Stimulated activated CD4-positive, alpha-beta T cell treated with anti-CD3 and anti-CD28 coated beads, Interleukin-1b, Interleukin-23, amount 100 ng/mL, for 1 hour (primary cell): ENCODE measurements at places on chromosomes 3 and 15.

- DNase-seq, result no peak
Measured at GRCh38 chr3:97948351-97949109, 23.7 kb downstream of the RIOX2 start.

GRCh38 chr15:79172032-79172481, 81.5 kb upstream of the RASGRF1 start:
- no peak for DNase-seq

DNA sequence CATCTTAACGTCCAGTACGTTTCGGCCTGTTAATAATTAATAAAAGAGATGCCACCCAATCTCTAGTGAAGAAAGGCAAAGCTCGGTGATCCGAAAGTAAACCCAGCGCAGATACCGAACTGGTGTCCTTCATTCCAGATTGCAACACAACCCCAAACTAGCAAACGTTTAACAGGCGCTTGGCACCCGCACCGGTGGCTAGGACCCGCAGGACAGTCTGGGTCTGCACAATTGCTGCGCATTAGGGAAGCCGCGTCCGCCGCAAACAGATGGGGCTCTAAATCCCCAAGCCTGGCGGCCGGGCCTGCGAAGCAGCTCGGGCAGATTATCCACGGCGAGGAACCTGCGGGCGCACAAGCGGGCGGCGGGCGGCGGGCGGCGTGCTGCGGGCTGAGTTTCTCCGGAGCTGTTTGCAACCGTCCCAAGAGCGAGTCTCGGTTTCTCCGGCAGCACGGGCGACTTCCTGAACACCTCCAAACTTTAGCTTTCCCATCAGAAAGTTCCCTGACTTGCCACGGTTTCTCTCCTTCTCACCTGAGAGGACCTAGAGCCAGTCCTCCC, 112.1 kb upstream of the ICE2 start:
- DNase-seq, result peak; percentile 25

GRCh38 chr3:114241262-114241661, 3.9 kb upstream of the ZNF80 start:
- DNase-seq, result no peak

GRCh38 chr3:145817870-145818483, 343.0 kb downstream of the PLOD2 start:
- no peak for DNase-seq

GRCh38 chr3:150215616-150216015, 192.5 kb upstream of the TSC22D2 start:
- DNase-seq, result no peak

DNA sequence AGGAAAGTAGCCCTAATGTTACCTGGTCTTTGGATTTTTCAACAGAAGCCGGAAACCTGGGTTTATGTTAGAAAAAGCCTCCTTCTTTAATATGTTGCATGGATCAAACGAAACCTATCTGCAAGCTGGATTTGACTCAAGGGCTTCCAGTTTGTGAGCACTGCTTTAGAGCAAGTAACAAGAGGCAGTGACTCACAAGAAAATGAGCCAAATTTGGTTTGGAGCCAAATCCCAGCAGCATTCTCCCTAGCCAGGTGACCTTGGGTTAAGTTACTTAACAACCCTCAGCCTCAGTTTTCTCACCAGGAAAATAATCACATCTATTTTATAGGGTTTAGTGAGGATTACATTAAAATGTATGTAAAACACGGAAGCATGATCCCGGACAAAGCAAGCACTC, 215.2 kb upstream of the PRICKLE2 start:
- no peak for DNase-seq

GRCh38 chr3:30236011-30236410, 370.4 kb upstream of the TGFBR2 start:
- DNase-seq, result no peak

- DNase-seq, result no peak
Measured at GRCh38 chr3:169527507-169527906, 136.0 kb downstream of the MECOM start.

GRCh38 chr3:23923786-23924185, 6.9 kb downstream of the RPL15 start:
- no peak for DNase-seq

DNA sequence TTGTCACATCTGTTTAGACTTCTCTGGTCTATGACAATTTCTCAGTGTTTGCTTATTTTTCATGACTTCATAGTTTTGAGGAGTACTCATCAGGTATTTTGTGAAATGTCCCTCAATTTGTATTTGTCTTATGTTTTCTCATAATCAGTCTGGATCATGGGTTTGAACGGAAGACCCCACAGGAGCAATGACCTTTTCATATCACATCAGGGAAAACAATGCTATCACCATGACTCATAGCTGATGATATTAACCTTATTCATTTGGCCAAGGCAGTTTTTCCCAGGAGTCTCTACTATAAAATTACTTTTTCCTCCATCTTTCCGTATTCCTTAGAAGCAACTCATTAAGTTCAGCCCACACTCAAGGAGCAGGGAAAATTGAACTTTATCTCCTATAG, 32.7 kb downstream of the AADACL2 start:
- DNase-seq, result no peak

GRCh38 chr3:84959470-84960271, 882 bp downstream of the CADM2 start:
- no peak for DNase-seq

DNA sequence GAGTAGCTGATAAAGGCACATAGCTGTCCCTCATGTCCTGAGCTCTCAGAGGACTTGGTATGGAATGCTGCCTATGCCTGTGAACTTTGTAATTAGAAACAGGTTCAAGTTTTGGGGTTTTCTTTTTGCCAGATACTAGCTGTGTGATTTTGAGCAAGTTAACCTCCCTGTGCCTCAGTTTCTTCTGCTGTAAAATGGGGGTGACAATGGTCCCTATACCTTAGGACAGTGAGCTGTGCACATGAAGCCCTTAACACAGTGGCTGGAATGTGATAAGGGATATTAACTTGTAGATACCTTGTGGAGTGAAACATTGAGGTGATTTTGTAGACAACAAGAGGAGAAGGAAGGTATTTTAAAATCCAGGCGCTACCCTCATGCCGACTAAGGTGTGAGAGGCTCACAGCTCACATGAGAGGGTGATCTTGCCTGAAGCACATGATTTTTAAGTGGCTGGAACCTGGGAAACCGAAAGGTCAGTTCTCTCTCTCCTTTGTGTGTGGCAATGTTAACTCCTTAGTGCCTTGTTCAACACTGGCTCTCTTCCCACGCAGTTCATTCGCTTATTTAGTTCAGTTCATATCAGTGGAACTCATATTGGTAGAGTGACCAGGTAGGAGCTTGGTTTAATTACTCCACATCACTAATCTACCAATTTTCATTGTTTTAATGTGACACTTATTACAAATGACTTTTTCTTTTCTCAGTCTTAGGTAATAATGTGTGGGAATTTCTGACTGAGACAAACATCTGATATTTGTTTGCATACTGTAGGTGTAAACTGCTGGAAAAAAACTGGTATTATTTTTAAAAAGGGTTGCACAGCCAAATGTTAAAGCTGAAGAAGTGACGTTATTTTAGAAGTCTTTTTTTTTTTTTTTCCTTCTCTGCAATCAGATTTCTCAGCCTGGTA, 236.2 kb downstream of the ITPR1 start:
- DNase-seq, result no peak
